ENCODE measurements at places on chromosomes 11 and 22.

DNA sequence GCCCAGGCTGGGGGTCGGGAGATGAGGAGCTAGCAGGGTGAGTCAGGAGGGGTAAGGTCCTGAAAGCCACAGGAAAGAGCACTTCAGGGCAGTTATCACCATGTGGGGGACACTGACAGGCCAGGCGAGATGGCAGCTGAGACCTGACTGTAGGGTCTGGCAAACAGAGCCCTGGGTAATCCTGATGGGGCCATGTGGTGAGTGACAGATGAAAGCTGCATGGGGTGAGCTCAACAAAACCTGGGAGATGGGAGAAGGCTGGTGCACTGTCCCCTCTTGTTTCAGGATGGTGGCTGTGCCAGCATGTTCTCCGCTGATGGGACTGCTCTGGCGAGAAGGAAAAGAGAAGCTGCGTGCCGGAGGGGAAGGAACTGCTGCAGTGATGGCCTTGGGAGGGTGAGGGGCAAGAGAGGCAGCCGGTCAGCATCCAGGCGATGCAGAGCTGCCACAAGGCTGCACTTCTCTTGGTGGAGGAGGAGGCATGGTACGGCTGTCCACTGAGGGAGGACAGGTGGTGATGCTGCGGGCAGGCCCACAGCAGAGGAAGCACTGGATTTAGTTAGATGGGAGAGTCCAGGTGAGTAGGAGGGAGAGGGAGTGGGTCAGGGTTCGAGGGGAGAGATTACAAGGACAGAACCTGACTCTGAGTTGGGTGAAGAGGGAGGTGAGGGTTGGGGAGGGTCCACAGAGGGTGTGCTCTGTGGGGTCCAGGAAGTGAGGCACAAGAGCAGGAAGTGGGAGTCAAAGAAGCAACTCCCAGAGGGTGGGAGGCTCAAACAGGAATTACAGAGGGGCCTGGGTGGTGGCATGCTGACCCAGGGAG lies 3.8 kb downstream of the TOP3B start:
- DNase-seq = no peak

GRCh38 chr11:82610671-82611070 lies 123.0 kb downstream of the FAM181B start:
- DNase-seq = no peak

- DNase-seq = peak; percentile 21
Observed at GRCh38 chr11:31687256-31687655, 123.9 kb downstream of the PAX6 start.

DNA sequence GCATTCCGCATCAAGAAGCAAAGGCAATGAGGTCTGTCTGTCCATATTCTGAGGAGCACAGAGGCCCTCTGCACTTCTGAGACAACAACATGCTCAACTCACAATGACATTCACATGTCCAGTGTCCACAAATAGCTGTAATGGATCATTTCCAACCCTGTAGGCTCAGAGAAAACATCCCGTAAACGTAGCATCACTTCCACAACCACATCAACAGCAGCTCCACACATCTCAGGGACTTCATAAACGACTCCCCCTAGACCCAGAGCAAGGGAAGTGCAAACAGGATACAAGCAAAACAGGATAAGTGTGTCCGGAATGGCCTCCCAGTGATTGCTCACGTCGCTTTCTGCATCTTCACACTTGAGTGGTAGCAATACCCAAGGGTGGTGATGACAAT lies 100.2 kb downstream of the SYN3 start:
- no peak for DNase-seq

DNA sequence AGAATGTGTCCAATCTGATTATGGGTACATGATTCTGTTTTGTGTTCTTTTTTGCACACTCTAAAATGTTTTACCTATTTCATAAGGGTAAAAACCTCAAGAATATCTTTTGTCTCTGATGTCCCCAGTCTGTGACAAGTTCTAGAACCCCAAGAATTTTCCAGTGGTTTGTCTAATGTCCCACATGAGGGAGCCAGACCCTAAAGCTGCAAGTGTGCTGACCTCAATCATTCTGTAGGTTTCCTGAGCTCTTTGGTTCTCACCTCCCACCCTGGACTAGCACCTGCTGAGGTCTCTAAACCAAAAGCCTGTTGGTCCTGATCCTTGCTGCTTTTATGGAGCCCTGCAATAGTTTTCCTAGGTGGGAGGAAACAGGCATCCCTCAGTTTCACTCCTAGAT lies 149.8 kb upstream of the MPPED2 start:
- DNase-seq = no peak

GRCh38 chr11:93524858-93525257 lies 18.3 kb downstream of the SMCO4 start:
- no peak for DNase-seq

GRCh38 chr11:93972790-93973189 lies 48.4 kb upstream of the HEPHL1 start:
- no peak for DNase-seq

DNA sequence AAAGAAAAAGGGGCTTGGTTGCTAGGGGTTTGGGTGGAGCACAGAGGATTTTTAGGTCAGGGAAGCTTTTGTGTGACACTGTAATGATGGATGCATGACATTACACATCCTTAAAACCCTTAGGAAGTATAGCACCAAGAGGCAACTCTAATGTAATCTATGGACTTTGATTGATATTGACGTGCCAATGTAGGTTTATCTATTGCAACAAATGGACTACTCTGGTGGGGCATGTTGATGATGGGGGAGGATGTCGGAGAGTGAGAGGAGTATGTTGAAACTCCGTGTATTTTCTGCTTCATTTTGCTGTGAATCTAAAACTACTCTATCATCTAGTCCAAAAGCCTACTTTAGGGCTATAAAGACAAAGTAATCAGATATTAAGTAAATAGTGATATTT lies 72.3 kb upstream of the PAX6 start:
- no peak for DNase-seq

DNA sequence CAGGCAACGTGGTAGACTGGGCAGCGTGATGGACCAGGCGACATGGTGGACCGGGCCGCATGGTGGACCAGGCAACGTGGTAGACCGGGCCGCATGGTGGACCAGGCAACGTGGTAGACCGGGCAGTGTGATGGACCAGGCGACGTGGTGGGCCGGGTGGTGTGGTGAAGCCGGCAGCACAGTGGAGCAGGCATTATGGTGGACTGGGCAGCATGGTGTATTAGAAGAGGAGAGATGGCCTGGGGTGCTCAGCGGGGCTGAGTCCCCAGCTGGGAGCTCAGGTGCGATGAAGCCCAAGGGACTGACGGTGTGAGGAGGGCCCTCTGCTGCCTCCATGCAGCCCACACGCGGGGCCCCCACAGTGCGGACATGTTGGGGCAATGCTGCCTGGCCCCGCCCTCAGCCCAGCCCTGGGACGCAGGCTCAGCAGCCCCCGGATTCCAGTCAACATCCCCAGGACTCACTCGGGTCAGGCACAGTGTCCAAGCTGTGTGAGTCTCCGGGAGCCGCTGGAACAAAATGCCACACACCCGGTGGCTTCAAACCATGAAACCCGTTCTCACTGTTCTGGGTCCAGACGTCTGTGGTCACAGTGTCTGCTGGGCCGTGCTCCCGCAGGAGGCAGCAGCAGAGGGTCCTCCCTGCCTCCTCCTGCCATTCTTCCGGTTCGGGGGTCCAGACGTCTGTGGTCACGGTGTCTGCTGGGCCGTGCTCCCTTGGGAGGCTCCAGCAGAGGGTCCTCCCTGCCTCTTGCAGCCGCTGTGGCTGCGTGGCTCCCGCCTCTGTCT lies 1084.9 kb downstream of the BRD1 start:
- DNase-seq = no peak

DNA sequence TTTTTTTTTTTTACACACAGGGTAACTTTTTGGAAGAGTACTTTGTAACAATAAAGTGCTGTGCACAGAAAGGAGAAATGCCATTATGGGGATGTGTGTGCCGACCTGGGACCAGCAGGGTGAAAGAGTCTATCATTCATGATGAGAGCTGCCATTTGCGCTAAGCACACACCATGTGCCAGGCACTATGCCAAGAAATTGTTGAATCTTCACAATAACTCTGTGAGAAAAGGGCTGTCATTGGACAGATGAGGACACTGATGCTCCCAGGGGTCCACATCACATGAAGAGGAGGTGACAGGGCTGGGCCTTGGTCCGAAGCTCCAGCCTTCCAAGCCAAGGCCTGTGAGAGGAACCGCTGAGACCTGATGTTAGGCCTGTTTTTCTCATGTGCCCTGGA lies 5.6 kb downstream of the DUSP18 start:
- no peak for DNase-seq

GRCh38 chr11:12321217-12321937 lies 56.0 kb upstream of the PARVA start:
- no peak for DNase-seq

DNA sequence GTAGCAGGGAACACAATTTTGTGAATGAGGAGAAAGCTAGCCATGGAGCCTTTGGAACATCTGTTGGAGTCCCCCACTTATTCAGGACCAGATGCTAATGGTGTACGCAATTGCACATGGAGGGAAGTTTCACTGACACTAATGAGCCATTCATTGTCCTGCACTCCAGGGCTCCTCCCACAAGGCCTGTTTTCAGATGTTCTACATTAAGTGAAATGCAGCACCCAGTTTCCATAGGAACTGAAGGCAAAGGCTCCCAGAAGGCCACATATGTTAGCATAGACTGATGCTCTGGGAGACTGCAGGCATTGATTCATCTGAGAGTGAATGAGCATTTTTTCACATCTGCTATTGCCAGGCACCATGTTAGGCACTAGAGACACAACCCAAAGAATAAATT lies 399.5 kb downstream of the ETS1 start:
- peak; percentile 89 for DNase-seq

GRCh38 chr22:25508161-25508560 lies 56.3 kb upstream of the GRK3 start:
- no peak for DNase-seq

- DNase-seq = no peak
Observed at GRCh38 chr22:50376085-50376651, 33.0 kb downstream of the PPP6R2 start.

DNA sequence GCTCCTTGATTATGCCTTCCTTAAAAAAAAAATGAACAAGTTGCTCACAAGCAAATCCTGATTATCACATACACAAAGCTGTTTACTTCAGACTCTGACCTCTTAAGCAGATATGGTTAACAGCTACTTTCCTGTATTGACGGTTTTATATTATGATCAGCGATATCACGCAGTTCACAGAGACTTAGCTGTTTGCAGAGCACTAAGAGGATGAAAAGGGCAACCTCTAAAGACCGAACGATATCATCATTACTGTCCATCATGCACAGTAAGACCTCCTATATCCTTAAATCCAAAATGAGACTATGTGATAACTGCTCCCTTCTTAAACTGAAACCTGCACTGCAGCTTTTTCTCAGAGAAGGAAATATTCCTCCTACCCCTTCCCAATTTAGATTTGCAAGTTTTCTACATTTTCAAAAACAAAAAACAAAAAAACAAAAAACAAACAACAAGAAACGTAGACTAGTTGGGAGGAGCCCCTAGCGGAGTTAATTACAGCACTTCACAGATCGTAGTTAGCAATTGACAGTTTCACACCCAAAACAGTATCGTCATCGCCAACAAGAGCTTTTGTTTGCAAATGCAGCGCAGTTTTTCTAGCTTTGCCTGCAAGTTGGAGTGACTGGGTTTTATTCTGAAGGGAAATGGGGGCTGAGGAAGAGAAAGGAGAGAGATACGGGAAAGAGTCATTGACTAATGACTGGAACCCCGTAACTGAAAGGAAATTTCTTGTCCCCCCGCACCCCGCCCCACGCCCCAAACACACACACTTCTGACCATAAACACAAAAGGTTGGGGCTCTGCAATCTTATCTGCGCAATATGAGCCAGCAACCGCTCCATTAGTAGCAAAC lies 1.2 kb downstream of the DDX6 start:
- DNase-seq = no peak

DNA sequence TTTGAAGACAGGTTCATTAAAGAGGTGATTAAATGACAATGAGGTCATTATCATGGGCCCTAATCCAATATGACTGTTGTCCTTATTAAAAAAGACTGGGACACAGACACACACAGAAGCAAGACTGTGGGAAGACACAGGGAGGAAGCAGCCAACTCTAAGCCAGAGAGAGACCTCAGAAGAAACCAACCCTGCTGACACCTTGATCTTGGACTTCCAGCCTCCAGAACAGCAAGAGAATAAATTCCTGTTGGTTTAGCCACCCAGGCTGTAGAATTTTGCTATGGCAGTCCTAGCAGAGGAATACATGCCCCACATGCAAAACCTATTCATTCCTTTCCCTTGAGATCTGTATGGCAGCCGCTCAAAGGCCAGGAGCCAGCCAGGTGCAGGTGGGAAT lies 35.6 kb upstream of the CACNG2 start:
- no peak for DNase-seq

- DNase-seq = no peak
Observed at GRCh38 chr11:130798801-130799200, 117.5 kb downstream of the SNX19 start.

Measured in fibroblast of gingiva (primary cell).